ENCODE measurements at places on chromosomes 3 and 15. TPM values are rescaled to one million over a fixed set of nuclear protein-coding genes. Genes with fewer than 3 reads are reported as not detected.

Gene GNAT1
- not detected for total RNA-seq

Gene FMN1
- total RNA-seq = 6.7 TPM

GRCh38 chr3:16653712-16654111 lies 48.5 kb upstream of the DAZL start:
- DNase-seq = no peak

DNA sequence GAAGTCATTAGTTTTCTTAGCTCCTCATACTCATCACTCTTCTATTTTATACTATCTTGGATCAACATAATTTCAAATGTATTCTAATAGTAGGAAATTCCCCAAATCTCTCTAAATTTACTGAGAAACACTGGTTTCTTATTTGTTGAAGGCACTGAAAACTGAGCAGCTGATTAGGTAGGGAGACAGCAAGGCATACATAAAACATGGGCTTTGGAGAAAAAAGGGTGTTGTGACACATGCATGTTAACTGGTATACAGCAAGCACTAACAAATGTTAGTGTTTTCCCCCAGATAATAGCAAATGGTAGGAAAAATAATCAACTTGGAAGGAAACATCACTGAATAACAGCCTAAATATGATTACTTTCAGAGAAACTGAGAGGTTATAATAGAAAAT lies 125.5 kb upstream of the TSPAN3 start:
- no peak for DNase-seq

Measured in mammary epithelial cell (primary cell).